SJCRH30 (cell line): ENCODE measurements at places on chromosomes 3 and 15. TPM values are rescaled to one million over a fixed set of nuclear protein-coding genes. Genes with fewer than 3 reads are reported as not detected.

DNA sequence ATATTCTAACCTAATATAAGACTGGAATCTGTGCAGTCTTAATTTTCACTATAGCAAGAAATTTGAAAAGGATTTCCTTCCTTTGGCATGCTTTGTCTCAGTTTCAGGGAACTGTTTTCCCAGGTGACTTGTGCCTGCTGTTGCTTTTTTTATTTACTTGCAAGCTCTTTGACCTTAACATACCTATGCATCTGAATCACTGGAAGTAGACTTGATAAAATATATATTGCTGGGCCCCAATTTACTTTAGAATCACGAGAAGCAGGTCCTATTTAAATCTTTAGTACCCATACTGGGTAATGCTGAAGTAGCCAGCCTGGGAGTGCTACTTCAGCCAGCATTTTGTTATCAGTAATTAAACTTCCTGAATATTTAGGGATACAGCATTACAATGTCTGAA lies 257.9 kb upstream of the ALCAM start:
- H3K4me3 ChIP-seq = no peak overlapping the region
- no peaks in the 10 kb centered on the region; the same call in 1 of the 2 replicates for H3K4me1 ChIP-seq
- no peaks in the 10 kb centered on the region for H3K36me3 ChIP-seq
- DNase-seq = no peak

The ITGA11 gene
- not detected in 2 replicates for total RNA-seq

The GREM1 gene
- 36.3 and 36.6 TPM in 2 replicates for total RNA-seq

The VIPR1 gene
- not detected in 2 replicates for total RNA-seq

DNA sequence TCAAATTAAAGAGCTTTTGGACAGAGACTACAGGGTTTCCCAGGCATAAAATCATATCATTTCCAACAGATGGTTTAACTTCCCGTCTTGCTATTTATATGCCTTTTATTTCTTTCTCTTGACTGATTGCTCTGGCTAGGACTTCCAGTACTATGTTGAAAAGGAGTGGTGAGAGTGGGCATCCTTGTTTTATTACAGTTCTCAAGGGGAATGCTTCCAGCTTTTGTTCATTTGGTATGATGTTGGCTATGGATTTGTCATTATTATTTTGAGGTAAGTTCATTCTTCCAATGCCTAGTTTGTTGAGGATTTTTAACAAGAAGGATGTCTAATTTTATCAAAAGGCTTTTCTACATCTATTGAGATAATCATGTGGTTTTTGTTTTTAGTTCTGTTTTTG lies 896.6 kb upstream of the CFAP20DC start:
- no peak overlapping the region for H3K4me3 ChIP-seq
- no peaks in the 10 kb centered on the region for H3K4me1 ChIP-seq
- no peaks in the 10 kb centered on the region for H3K27me3 ChIP-seq
- DNase-seq = no peak
- H3K36me3 ChIP-seq = no peaks in the 10 kb centered on the region

DNA sequence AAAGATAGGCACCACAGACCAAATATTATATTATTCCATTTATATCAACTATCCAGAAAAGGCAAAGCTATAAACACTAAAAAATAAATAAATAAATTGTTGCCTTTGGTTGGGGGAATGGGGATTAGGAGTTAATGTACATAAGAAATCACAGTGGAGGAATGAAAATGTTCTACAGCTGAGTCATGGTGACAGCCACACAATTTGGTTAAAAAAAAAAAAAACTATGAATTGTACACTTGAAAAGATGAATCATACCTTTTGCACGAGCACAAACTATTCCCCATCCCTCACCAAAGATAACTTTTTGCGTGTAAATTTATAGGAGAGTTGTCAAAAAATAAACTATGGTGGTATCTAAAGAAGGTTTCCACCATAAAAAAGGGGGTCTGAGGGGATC lies 103.2 kb downstream of the TBC1D5 start:
- no peak overlapping the region for H3K27ac ChIP-seq
- no peaks in the 10 kb centered on the region for H3K36me3 ChIP-seq
- no peaks in the 10 kb centered on the region for H3K27me3 ChIP-seq
- DNase-seq = no peak
- no peak overlapping the region for H3K4me3 ChIP-seq
